ENCODE measurements at places on chromosomes 1 and 21.
A peak's percentile ranks its signal among the peaks of the same experiment; 100 is the strongest.

- H3K36me3 ChIP-seq, result no peaks in the 10 kb centered on the region
- no peak overlapping the region for H3K4me3 ChIP-seq
- peak overlapping the region; percentile 4 for H3K27ac ChIP-seq
Observed at GRCh38 chr1:35215346-35215745, 22.4 kb upstream of the SFPQ start.

DNA sequence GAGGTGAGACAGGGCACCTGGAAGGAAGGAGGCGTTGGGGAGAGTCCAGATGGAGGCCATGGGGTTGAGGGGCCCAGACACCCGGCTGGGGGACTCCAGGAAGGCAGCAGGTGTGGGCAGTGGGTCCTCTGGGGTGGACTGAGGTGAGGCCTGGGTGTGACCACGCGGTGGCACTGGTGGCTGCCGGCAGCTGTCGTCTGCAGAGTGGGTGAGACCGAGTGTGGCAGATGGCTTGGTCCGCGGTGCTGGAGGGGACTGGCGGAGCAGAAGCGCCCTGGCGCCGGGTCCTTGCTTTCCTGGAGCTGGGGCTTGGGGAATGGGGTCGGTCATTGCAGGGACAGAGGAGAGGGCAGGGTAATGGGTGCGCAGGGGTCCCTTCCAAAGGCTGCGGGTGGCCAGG lies 12.5 kb downstream of the AGRN start:
- no peaks in the 10 kb centered on the region for H3K36me3 ChIP-seq
- no peak for DNase-seq
- H3K27me3 ChIP-seq, result peaks cover 47% of the 10 kb centered on the region
- H3K4me3 ChIP-seq, result peak overlapping the region; percentile 68
- peaks cover 28% of the 10 kb centered on the region for H3K4me1 ChIP-seq

- H3K4me1 ChIP-seq, result peaks cover 3% of the 10 kb centered on the region
- H3K36me3 ChIP-seq, result no peaks in the 10 kb centered on the region
- H3K4me3 ChIP-seq, result no peak overlapping the region
Observed at GRCh38 chr21:42062236-42063022, 8.7 kb upstream of the UMODL1 start.

DNA sequence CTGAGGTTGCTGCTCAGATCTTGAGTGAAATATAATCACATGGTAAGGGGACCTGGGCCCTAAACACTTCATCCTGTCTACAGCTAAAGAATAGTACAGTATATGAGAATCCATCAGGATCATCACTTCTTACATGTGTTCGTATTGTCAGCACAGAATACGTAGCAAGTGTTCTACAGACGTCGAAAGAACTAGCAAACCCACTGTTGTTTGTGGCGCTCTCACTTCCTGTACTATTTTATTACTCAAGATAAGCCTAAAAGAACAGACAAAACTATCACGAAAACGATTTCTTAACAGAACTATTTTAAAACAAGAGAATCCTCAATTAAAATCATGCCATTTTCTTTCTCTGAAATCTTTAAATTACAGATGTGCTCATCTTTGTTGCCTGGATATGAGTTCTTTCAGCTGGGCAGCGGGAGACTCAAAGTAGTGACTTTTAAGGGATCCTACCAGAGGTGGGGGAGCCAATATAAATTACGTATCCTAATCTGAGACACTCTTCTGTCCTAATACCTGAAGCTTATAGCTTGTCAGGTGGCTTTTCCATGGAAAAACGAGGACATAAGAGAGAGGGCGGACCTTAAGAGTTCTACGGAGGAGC lies 724 bp downstream of the ST7L start:
- peaks cover 66% of the 10 kb centered on the region for H3K4me1 ChIP-seq
- DNase-seq, result no peak

GRCh38 chr1:39205781-39206464 lies 1.4 kb downstream of the MACF1 start:
- no peaks in the 10 kb centered on the region for H3K36me3 ChIP-seq
- H3K4me3 ChIP-seq, result peak overlapping the region; percentile 69
- DNase-seq, result no peak
- peak overlapping the region; percentile 94 for H3K27ac ChIP-seq
- H3K4me1 ChIP-seq, result peaks cover 59% of the 10 kb centered on the region

DNA sequence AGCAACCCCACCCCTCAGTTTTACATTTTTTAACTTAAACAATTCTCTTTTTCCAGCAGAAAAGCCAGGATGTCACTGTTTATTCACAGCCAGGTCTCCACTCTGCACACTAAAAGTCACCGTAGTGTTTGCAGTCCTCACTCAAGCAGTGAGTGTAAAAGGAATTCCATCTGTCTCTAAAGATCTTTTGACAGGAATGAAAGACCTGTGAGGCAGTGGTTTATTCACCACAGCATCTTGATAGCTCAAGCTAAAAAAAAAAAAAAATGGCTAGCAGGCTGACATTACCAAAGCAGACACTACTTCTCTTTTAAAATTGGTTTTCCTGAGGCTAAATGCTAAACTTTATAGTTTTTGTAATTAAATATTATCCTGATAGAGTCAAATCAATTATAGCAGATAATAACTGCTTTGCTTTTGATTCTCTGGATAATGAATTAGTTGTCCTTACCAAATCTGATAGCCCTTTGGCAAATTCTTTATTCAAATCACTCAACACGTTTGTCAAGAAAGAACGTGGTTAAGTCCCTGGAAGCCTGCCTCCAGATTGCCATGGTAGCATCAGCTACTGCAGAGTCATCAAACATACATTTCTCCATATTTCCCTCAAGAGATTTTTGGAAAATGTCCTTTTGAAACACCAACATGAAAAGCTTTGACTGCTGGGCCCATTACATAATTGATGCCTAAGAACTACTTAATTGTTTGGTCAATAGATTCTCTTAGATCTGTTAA lies 22.2 kb upstream of the SLC5A9 start:
- H3K4me1 ChIP-seq, result no peaks in the 10 kb centered on the region
- DNase-seq, result no peak
- H3K4me3 ChIP-seq, result no peak overlapping the region
- H3K27ac ChIP-seq, result no peak overlapping the region
- peaks cover 13% of the 10 kb centered on the region for H3K27me3 ChIP-seq

- H3K4me1 ChIP-seq, result no peaks in the 10 kb centered on the region
- H3K4me3 ChIP-seq, result no peak overlapping the region
- DNase-seq, result no peak
Observed at GRCh38 chr1:111369645-111370044, 57.9 kb downstream of the OVGP1 start.

GRCh38 chr1:27868556-27868931 lies 3.8 kb upstream of the THEMIS2 start:
- peaks cover 14% of the 10 kb centered on the region for H3K4me1 ChIP-seq
- no peaks in the 10 kb centered on the region for H3K36me3 ChIP-seq
- peaks cover 9% of the 10 kb centered on the region for H3K27me3 ChIP-seq
- H3K27ac ChIP-seq, result peak overlapping the region; percentile 36
- DNase-seq, result no peak

DNA sequence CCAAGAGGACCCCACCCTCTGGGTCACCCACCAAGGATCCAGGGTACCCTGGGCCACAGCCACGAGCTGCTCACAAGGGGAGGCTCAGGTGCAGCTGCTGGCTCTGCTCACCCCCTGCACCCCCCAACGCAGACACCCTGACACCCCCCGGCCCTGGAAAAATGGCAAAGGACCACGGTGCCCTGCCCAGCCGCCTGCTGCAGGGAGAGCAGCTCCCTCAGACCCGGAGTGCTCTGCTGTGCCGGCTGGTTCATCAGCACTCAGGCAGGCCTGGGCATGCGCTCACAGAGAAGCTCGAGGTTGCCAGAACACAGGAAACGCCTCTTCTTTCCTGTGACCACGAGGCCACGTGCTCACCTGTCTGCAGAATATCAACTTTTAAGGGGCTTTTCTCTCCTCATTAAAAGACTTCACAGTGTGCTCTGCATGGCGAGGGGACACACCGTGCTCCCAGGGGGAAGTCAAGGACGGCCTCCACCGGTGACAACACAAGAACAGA lies 4.3 kb upstream of the C1QTNF12 start:
- H3K27me3 ChIP-seq, result peaks cover 20% of the 10 kb centered on the region
- H3K4me1 ChIP-seq, result peaks cover 12% of the 10 kb centered on the region
- peaks cover 35% of the 10 kb centered on the region for H3K36me3 ChIP-seq
- no peak overlapping the region for H3K4me3 ChIP-seq
- no peak for DNase-seq
- H3K27ac ChIP-seq, result no peak overlapping the region

DNA sequence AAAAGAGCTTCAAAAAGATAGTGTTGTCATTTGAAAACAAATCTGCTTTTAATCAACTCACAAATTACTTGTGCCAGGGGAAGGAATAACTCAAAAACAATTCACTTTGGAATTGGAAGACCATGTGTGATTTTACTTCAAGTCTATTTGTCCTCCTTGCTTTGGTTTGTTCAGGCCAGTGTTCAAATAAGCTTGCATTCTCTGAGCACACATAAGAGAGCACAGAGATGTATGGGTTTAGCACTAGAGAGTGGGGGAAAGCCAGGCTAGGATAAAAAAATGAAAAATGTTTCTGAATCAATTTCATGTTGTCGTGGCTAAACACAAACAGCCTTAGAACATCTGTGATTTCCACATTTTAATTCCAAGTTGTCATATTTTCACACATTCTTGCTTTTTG lies 325.7 kb upstream of the LYPLAL1 start:
- H3K4me1 ChIP-seq, result no peaks in the 10 kb centered on the region
- peak overlapping the region; percentile 9 for H3K27ac ChIP-seq
- no peaks in the 10 kb centered on the region for H3K27me3 ChIP-seq

- no peaks in the 10 kb centered on the region for H3K4me1 ChIP-seq
- H3K4me3 ChIP-seq, result no peak overlapping the region
- H3K36me3 ChIP-seq, result peaks cover 81% of the 10 kb centered on the region
- H3K27ac ChIP-seq, result no peak overlapping the region
- no peak for DNase-seq
Observed at GRCh38 chr1:230923176-230923575, 54.9 kb upstream of the C1orf198 start.

DNA sequence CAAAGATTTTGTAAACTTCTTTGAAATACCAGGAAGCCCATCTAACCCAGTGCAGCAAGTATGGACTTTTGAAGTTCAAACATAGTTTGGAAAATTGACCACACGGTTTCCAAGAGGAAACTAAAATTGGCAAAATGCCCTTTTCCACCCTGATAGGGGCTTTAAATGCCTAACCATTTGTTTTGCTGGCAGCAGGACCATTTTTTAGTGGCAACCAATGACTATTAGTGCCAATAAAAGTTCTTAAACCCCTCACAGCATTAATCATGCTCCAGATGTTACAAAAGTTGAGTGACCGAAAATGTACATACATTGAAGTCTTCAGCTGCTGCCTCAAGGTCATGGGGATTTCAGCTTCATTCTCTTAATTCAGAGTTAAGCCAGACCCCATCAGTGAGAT lies 46.4 kb upstream of the ENAH start:
- no peaks in the 10 kb centered on the region for H3K27me3 ChIP-seq
- no peak for DNase-seq
- peak overlapping the region; percentile 10 for H3K27ac ChIP-seq
- no peaks in the 10 kb centered on the region for H3K36me3 ChIP-seq
- H3K4me1 ChIP-seq, result peaks cover 44% of the 10 kb centered on the region

GRCh38 chr21:35509001-35509704 lies 460.1 kb upstream of the RUNX1 start:
- no peak overlapping the region for H3K4me3 ChIP-seq
- peaks cover 72% of the 10 kb centered on the region for H3K27me3 ChIP-seq
- no peaks in the 10 kb centered on the region for H3K4me1 ChIP-seq
- no peak for DNase-seq
- H3K27ac ChIP-seq, result no peak overlapping the region

DNA sequence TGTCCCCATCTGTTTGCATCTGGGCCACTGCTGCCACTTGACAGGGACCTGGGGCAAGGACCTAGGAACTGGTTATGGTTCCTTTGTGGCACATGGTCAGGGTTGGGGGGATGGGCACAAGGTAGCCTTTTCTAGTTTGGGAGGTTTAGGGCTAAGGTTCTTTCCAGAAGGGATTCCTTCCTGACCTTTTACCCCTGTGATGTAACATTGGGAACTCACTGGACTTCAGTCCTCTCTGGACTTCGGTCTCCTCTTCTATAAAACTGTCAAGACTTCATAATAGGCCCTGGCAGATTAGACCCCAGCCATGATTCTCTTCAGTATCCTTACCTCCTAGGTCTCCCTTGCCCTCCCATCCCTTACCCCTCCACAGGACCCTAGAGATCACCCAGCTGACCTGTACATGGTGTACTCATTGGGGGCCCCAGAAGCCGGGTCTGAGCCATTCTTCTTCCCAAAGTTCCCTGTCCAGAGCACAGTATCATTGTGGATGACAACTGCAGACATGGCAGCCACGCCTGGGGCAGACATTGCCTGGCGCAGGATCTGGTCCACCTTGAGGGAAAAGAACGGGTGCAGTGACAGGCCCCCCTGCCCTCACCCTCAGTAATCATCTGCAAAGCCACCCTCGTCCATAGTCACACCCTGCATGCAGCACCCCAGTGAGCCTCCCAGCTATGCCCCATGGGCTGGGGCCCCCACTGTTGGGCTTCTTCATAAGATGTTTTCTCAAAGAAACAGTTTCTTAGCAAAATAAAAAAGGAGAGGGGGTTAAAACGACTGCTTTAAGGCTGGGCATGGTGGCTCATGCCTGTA lies 12.9 kb downstream of the LACTBL1 start:
- DNase-seq, result no peak
- H3K27me3 ChIP-seq, result peaks cover 60% of the 10 kb centered on the region
- no peak overlapping the region for H3K4me3 ChIP-seq
- no peak overlapping the region for H3K27ac ChIP-seq
- H3K36me3 ChIP-seq, result no peaks in the 10 kb centered on the region

DNA sequence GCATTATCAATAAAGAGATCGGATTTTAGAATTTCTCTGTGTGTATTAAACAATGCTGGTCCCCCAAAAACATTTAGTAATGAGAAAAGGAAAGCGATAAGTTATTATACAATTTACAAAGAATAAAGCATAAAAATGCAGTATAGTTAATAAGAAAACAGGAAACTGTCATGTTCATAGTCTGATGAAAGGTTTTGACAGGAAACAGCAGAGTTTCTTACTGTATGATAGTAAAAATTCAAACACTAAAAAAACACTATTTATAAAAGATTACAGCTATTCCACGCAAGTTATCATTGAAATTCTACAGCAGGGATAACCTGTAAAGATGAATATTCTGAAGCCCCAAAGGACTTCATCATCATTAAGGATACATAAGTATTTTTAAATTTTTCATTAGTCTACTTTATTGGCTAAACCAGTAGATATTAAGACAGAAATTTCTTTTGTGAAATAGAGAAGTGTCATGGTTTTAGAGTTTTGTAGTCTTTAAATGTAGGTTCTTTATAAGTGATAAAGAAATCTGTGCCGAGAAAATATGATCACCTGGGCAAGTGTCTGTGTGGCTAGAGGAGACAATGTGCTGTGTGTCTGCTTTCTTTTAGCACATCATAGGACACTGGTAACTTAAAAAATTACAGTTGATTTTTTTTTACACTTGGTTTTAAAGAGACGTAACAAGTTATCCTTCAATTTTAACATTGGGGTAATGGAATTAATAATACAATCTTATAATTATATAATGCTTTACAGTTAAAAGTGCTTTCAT lies 49.7 kb upstream of the GFI1 start:
- H3K36me3 ChIP-seq, result no peaks in the 10 kb centered on the region
- no peaks in the 10 kb centered on the region for H3K27me3 ChIP-seq
- DNase-seq, result no peak
- no peak overlapping the region for H3K4me3 ChIP-seq

Measured in left ventricle myocardium inferior (tissue), 1 donor.